ENCODE measurements at places on chromosomes 12 and 14. TPM values are rescaled to one million over a fixed set of nuclear protein-coding genes. Genes with fewer than 3 reads are reported as not detected.

Gene TDRD9
- total RNA-seq, result 0.30 TPM

Gene PPP1R1A
- 0.14 TPM for total RNA-seq

Gene CDCA3
- 80.0 TPM for total RNA-seq

Gene TC2N
- 0.81 TPM for total RNA-seq

Gene KIF5A
- 0.20 TPM for total RNA-seq

Measured in A549 treated with AZD2906 at 1 μM for 4 hours (cell line).